ENCODE measurements at places on chromosomes 11 and 22. TPM values are rescaled to one million over a fixed set of nuclear protein-coding genes. Genes with fewer than 3 reads are reported as not detected.

The APOA5 gene
- not detected for total RNA-seq

The XBP1 gene
- 106 TPM for total RNA-seq

The ANKK1 gene
- total RNA-seq = 0.07 TPM

The FAM180B gene
- not detected for total RNA-seq

The CATSPERZ gene
- 0.67 TPM for total RNA-seq

The CEP126 gene
- total RNA-seq = 1.1 TPM

The CNIH2 gene
- total RNA-seq = 1.2 TPM

The MRPL48 gene
- total RNA-seq = 53.5 TPM

The SHISA8 gene
- 1.8 TPM for total RNA-seq

The BID gene
- 53.0 TPM for total RNA-seq

The MS4A13 gene
- total RNA-seq = not detected

The C11orf42 gene
- total RNA-seq = not detected

The OR4D5 gene
- not detected for total RNA-seq

The TUT1 gene
- 42.0 TPM for total RNA-seq

The GSTT2 gene
- total RNA-seq = not detected

The OR8D4 gene
- not detected for total RNA-seq

The TAF1D gene
- total RNA-seq = 442 TPM

The MRGPRE gene
- total RNA-seq = not detected

The TMEM25 gene
- total RNA-seq = 14.1 TPM

The GGT1 gene
- 16.1 TPM for total RNA-seq

The OR52I2 gene
- total RNA-seq = not detected

The HTR3A gene
- total RNA-seq = not detected

The FSHB gene
- not detected for total RNA-seq

Measured in activated naive CD4-positive, alpha-beta T cell treated with anti-CD3 and anti-CD28 coated beads for 36 hours (primary cell).